ENCODE measurements at places on chromosomes 12 and 14.

GRCh38 chr12:32116897-32117296, 10.2 kb downstream of the BICD1 start:
- DNase-seq = no peak

DNA sequence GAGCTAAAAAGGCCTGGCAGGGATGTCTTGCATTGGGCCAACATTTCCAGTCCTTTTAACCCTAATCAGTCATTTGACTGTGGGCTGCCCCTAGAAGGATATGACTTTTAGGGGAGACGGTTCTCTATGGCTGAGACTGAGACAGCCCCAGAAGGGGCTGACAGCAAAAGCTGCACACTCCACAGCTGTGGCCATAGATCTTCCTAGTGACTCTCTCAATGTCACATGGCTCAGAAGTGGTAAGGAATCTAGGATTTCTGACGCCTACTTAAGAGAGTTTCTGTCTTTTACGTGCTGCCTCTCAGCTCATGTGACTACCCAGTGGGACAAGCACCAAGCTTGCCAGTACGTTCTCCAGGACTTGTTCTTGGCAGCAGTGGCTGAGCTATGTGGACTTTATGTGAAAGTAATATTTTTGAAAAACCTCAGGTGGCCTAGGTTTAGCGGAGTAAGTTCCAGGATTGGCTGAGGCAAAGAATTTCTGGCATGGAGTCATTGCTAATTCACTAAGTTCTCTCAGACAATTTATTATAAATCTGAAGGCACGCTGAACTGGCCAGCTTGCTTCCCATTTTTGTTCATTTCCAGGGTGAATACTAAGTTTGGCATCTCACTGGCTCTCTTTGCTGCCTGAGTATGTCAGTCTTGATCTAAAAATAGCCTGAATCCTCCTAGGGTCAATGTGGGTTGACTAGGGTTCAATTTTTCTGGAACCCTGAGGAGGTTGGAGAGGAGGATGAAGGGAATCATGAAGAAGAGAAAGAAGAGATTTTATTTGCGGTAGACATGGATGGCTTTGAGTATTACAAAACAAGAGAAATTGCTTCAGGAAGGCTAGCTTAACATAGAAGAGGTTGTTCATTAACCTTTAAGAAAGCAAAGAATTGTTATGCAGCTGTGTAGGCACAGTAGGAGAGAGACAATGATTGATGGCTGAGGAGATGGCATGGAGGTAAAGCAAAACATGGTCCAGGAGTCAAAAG, 271.8 kb downstream of the AEBP2 start:
- no peak for DNase-seq

DNA sequence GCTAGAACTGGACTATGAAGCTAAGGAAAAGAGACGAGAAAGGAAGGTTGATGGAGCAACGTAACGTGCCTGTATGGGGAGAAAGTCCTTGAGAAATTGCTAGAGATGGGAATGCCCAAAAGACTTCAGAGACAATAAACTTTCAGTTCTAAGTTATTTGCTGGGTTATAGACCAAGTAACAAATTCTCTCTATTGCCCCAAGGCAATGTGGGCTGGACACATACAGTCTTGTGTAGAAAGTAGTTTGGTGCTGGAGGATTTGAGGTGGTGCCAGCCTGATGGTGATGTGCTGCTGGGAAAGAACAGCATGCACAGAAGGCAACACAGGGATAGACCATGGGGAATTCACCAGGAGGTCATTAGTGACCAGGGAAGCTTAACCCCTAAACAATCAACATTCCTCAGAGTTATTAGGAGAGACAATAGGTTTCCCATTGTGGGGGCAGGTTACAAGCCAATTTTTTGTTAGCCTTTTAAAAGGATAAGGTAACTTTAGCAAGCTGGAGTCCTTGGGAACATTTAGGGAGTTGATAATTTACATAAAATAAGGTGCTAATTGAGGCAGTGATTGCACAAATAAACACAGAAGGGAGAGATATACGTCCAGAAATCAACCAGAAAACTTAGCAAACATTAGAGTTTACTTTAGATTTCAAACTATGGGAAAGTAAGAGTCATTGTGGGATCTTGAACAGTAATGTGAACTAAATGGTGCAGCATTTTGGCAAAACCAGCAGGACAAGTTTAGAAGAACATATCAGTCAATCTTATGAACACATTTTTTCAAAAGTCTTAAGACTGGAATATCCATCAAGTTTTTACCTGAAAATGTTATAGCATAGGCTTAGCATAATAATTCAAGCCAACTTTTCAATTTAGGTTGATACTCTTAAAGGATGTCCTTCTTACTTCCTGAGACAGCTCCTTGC, 61.4 kb downstream of the LMNTD1 start:
- DNase-seq = no peak

- DNase-seq = no peak
These were observed 108.6 kb upstream of the FZD10 start for GRCh38 chr12:130053651-130054069.

DNA sequence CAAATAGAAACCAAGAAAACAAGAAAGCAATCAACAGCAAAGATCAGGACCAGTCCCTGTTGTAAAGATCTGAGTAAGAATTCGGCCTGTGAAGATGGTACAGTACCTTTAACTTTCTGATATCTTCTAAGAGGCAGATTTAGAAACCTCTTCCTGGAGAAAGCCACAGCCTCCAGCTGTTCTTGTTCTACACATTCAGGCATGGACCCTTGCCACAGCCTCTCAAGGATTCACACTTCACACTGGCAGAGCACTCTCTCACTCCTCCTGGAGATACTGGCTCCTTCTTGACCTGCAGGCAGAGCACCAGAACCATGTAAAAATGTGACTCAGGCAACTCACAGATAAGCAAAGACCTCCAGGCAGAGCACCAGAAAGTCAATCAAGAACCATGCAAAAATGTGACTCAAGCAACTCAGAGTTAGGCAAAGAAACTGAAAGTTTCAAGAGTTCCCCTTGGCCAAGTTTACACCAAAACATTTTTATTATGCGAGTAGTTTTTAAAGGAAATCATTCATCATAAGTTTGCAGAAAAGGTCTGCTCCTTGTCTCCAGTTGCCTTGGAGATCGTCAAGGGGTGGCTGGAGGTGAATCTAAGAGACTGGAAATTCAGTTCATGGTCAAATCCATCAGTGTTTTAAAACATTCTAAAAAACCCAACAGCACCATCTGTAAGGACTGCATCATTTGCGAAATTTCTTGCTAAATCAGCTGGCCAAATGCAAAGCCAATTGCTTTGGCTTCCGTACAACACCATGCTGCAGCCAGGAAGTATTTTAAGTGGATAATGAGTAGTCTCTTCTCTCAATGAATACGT, 119.3 kb upstream of the MDM1 start:
- peak; percentile 85 for DNase-seq

- no peak for DNase-seq
These were observed 64.6 kb downstream of the SUSD6 start for GRCh38 chr14:69675877-69676416.

- peak; percentile 58 for DNase-seq
These were observed 21.0 kb upstream of the CD9 start for GRCh38 chr12:6178981-6179761.

DNA sequence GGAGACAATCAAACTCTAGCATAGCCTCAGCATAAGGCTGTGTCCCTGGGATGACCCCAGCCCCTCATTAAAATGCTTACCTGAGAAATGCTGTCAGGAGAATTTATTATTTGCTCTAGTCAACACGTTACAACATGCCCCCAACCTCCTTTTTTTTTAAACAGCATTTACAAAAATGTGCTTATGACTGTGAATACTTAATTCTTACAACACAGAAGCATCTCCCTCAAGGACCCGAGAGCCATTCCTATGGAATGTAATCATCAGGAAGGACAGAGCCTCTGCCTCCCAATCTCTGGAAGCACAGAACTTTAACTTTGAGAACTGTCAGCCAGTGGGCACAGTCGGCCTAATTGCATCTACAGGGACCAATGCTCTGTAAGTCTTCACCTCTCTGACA, 136.6 kb upstream of the OVCH1 start:
- no peak for DNase-seq

- no peak for DNase-seq
These were observed 53.1 kb upstream of the DDX11 start for GRCh38 chr12:31020385-31021166.

GRCh38 chr12:58915634-58916033, 4.7 kb downstream of the LRIG3 start:
- DNase-seq = peak; percentile 82

DNA sequence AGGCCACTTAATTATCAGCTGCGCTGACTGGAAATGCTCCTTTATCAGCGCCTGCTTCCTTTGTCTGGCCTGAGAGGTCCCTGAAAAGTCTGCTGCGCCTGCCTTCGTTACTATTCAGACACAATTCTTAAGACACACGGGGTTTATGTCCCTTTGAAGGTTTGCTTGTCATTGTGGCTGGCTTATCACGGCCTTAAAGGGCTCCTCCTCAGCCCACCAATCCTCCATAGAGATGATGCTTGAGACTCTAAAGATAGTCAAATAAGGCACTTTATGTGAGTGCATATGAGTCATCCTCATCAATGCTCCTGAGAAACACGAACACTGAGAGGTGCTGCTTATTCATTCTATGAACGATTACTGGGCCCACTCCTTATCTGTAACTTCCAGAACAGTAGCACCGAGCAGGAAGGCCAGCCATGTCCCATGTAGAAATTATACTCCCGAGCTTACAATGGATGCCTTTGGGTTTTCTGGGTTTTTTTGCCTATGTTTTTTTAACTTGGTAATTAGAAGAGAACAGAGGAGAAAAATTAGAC, 1268.2 kb upstream of the TMEM132C start:
- no peak for DNase-seq

- no peak for DNase-seq
These were observed 54.3 kb downstream of the RNFT2 start for GRCh38 chr12:116792403-116792802.

DNA sequence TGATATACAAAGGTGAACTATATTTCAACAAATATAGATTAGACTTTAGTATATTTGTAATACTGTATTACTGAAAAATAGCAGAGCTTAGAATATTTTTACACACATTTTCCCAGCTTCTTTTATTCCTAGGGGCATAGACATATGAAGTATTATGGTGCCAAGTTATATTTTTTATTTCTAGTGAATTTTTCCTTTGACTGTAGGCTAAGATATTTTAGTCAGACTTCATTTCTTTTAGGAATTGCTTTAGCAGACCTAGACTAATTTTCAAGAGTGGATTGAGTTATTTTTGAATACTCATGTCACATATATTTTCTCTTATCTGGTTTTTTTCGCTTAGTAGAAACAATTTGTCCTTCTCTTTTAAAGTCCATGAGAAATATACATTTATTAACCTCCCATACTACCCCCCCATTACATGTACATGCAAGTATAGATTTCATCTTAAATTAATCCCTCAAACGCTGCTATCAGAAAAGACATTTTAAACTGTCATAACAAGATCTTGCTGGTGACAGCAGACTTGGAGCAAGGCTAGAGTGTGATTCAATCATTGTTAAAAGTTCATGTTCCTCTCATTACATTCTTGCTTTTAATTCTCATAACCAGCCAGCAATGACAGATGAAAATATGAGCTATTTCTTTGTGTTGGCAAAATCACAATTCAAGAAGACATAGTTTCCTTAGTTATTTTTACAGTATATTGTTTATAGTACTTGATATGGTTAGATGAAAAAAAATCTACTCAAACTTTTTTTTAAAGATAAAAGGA, 456.1 kb downstream of the AEBP2 start:
- no peak for DNase-seq

DNA sequence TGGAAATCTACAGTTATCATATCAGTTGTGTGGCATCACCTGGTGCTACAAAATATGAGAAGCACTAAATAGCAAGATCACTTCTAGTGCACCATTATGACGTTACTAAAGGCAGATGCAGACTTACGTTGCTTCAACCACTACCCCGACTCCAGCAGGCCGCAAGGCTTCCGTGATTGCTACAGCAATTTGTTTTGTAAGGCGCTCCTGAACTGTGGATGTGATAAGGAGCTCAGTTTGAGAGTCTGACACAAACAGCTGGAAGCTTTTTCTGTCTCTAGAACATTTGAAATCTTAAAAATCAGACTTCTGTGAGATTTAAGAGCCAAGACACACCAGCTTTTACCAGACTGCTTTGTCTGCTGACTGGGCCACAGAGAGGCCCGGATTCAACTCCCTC, 57.0 kb downstream of the GCH1 start:
- no peak for DNase-seq

GRCh38 chr12:49674318-49674981, 32.8 kb downstream of the FMNL3 start:
- no peak for DNase-seq

GRCh38 chr14:76203086-76204001, 51.6 kb downstream of the GPATCH2L start:
- peak; percentile 33 for DNase-seq

- DNase-seq = peak; percentile 56
These were observed 455.8 kb downstream of the PCNX1 start for GRCh38 chr14:71362920-71363584.

- no peak for DNase-seq
These were observed 173.6 kb downstream of the TTC8 start for GRCh38 chr14:88998027-88998426.

- DNase-seq = no peak
These were observed 289.1 kb downstream of the RMST start for GRCh38 chr12:97751704-97752103.

DNA sequence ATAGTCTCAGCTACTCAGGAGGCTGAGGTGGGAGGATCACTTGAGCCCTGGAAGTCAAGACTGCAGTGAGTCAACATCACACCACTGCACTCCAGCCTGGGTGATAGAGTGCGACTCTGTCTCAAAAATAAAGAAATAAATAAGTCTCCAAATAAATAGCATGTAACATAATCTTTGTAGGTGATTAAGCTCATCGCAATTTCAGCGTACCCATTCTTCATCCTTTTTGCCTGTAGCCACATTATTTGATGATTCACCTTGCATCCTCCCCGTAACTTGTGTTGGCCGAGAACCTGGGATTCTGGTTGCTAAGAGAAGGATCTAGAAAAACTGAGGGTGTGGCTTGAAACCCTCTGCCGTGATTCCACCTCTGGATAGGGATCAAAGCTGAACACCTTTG, 115.1 kb downstream of the GALC start:
- DNase-seq = no peak

- DNase-seq = no peak
These were observed 91.4 kb downstream of the SUDS3 start for GRCh38 chr12:118467641-118468305.

- no peak for DNase-seq
These were observed 7.5 kb upstream of the MSI1 start for GRCh38 chr12:120376416-120376815.

DNA sequence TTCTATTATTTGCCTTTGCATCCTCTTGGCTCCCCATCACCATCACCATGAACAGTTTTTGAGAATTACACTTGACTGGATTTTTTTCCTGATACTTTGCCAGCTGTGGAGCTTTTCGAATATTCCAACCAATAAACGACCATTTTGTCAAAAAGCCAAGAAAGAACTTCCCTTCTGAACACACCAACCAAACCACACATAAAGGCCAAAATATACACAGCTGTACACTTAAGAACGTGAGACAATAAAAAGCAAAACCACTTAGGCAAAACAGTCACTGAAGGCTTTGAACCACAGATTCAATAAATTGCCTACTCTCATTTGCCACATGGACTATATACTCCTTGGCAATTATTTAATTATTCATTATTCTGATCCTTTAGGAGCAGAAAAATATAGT, 1.1 kb downstream of the C14orf93 start:
- no peak for DNase-seq

- DNase-seq = no peak
These were observed 168.6 kb downstream of the CPNE8 start for GRCh38 chr12:38736821-38737220.

Data from fibroblast of skin of left quadriceps (primary cell).